ENCODE measurements at places on chromosomes 13 and 19. TPM values are rescaled to one million over a fixed set of nuclear protein-coding genes. Genes with fewer than 3 reads are reported as not detected.

GRCh38 chr19:43594710-43595604 lies 977 bp downstream of the IRGQ start:
- DNase-seq = peak; percentile 41

Gene RNF113B
- not detected for total RNA-seq

DNA sequence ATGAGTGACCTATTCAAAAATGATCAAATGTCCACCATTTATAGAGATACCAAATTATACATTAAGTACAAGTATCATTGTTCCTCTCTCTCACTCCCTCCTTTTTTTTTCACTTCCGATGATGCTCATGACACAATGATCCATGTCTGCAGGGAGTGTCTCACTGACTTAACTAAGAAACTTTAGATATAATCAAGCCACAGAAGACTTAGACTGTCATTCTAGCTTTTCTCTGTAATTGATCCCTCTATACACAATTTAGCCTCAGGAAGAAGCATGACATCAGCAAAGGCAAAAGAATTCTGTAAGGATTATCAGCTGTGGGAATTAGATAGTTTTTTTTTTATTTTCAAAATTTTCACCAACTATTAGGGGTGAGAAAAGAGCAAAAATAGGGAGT lies 734.9 kb upstream of the PCDH9 start:
- no peak for DNase-seq

DNA sequence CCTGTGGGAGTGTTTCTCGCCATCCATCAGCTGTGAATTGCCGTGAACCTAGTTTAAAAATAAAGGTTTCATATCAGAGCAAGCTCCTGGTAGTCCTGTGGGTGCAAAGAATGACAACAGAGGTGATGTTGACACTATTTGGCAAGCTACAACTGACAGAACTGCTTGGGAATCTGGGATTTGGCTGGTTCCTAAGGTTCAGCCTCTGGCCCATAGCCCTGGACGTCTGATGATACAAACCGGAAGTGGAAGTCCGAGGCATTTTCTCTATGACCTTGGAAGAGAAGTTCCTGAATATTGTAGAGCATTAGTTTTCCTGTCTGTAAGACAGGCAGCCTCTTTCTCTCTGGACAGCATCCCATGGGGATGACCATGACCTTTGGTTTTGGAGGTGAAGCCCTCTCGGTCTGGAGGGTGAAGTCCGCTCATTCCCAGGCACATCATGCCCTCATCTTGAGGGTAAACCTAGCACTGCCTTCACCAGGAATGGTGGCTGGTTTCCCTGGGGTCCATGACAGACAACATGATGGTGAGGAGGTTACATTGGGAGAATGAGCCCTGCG lies 29.1 kb downstream of the GATAD2A start:
- DNase-seq = no peak

- no peak for DNase-seq
Measured at GRCh38 chr13:79547211-79548195, 66.5 kb downstream of the NDFIP2 start.

Gene CXCL17
- total RNA-seq = not detected

DNA sequence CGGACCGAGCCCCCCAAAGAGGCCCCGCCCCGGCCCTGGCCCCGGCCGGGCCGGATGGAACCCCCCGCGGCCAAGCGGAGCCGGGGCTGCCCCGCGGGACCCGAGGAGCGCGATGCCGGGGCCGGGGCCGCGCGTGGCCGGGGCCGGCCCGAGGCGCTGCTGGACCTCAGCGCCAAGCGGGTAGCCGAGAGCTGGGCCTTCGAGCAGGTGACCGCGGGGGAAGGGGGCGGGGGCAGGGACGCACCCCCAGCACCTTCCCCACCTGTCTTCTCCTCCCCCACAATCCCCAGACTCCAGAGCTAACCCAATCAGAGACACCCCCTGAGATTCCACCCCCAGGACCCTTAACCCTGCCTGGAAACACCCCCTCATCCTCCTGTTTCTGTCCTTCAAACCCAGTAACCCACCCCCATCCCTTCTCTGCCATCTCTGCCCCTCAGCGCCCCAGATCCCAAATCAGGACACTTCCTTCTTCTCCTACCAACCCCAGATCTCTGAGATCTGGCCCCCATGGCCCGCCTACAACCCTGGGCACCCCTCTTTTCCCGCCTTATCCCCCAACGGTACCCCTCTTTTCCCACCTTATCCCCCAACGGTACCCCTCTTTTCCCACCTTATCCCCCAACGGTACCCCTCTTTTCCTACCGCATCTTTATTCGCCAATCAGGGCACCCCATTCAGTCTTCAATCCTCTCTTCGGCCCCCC lies 505 bp downstream of the ZSWIM4 start:
- no peak for DNase-seq

Gene OLFM2
- 80.5 TPM for total RNA-seq

GRCh38 chr13:33545492-33545891 lies 259.9 kb upstream of the STARD13 start:
- DNase-seq = no peak

DNA sequence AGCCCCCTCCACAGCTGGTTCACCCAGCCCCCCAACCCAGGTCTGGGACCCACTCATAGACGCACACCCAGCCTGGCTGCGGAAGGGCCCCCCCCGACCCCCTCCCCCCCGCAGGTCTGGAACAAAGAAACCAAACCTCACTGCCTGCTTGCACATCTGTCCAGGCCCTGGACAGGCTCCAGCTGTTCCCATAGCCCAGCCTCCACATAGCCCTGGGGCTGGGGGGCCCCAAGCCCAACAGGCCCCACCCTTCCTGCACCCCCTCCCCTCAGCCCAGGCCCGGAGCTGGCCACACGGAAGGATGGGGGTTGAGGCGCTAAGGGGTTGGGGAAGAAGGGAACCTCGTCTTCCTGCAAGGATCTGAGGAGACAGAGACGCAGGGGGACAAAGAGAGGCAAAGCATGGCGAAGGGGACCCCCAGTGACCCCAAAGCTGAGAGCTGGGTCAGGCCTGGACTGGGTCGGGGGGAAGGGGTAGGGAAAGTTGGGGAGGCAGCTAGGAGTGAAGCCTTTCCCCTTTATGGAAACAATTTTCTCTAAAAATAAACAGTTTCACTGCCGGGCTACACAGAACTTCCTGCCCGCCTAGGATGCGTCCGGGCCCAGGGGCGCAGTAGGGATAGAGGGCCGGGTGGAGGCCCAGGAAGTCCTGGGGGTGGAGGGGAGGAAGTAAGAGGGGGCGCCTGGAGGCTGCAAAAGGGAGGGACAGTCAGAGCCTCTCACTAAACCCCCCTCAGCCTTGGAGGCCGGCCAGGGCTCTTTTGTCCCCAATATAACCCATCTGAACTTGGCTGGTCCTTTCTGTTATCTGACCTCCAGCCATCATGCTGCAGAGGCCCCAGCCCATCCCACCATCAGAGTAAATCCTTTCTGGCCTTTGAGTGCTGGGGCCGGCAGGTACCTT lies 2.4 kb downstream of the KANK2 start:
- no peak for DNase-seq

DNA sequence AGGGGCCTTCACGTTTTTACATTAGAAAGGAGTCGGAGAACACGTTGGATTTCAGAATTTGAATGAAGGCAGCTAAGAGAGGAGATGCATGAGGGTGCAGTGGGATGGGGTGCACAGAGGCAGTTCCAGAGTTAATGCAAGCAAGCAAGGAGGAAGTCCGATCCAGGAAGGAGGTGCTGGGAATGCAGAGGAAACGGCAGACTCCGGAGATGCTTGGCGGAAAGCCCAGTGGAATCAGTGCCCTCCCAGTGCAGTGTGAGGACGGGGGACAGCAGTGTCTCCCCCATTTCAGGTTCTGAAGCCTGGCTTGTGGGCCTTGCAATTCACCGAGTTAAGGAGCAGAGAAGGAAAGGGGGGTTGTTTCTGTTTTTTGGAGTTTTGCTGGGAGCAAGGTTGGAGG lies 100.4 kb downstream of the COL4A2 start:
- no peak for DNase-seq

GRCh38 chr19:4077800-4078684 lies 11.3 kb upstream of the ZBTB7A start:
- DNase-seq = no peak

Gene KASH5
- not detected for total RNA-seq

GRCh38 chr13:44331446-44331845 lies 42.2 kb upstream of the SERP2 start:
- no peak for DNase-seq

Gene HOMER3
- 18.8 TPM for total RNA-seq

- DNase-seq = no peak
Measured at GRCh38 chr13:77437267-77437666, 98.2 kb upstream of the SCEL start.

GRCh38 chr19:2887391-2887914 lies 13.3 kb upstream of the ZNF57 start:
- DNase-seq = no peak

Gene RXFP2
- not detected for total RNA-seq

GRCh38 chr13:92175330-92175729 lies 776.9 kb downstream of the GPC5 start:
- no peak for DNase-seq

- DNase-seq = no peak
Measured at GRCh38 chr13:54841682-54842081, 1813.1 kb downstream of the OLFM4 start.

- no peak for DNase-seq
Measured at GRCh38 chr13:77124423-77124822, 97.5 kb upstream of the FBXL3 start.

Gene LAIR1
- total RNA-seq = 11.5 TPM

Gene IGSF23
- total RNA-seq = not detected

- no peak for DNase-seq
Measured at GRCh38 chr13:72963762-72964161, 95.0 kb upstream of the KLF5 start.

Gene KLHL1
- 0.10 TPM for total RNA-seq

- DNase-seq = peak; percentile 82
Measured at GRCh38 chr13:39655569-39656324, at the start of gene COG6. Gene COG6 (plus strand): TSS chr13:39655662. CDS start chr13:39655727, 65 bp downstream.

Gene CKM
- total RNA-seq = 426 TPM

Gene MBNL2
- total RNA-seq = 73.4 TPM

DNA sequence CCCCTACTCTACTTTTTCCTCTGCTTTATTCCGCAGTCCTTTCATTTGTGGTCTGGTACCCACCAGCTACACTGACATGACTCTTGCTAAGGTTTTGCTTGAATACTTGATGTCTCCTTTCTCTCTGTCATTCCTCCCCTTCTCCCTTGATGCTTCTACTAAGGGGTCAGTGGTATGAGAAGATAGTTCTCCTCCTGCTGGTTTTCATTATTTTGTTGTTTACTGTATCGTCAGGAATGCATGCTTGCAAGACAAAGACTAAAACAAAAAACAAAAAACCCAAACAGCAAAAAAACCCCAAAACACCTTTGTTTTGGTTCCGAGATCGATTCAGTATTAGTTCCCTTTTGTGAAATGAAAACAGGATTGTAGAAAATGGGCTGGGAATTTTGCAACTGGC lies 59.5 kb downstream of the PCCA start:
- no peak for DNase-seq

Gene ZNF784
- total RNA-seq = 3.2 TPM

- no peak for DNase-seq
Measured at GRCh38 chr13:31815361-31816144, 76.2 kb downstream of the RXFP2 start.

Gene MYH14
- 38.4 TPM for total RNA-seq

- DNase-seq = no peak
Measured at GRCh38 chr13:44848920-44849676, 140.2 kb downstream of the NUFIP1 start.

DNA sequence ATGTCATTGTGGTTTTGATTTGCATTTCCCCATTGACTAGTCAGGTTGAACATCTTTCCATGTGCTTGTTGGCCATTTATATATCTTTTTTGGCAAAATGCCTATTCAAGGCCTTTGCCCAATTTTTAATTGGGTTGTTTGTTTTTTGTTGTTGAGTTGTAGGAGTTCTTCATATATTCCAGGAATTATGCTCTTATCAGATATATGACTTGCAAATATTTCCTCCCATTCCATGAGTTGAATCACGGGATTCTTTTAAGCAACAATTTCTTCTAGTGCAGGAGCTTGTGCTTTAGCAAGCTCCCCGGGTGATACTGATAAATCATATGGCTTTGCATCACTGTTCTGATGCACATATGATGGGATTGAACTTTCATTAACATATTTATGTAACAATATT lies 47.0 kb upstream of the FLT1 start:
- DNase-seq = no peak

Gene GRIK5
- total RNA-seq = 1.8 TPM

Gene TNFRSF19
- 69.0 TPM for total RNA-seq

DNA sequence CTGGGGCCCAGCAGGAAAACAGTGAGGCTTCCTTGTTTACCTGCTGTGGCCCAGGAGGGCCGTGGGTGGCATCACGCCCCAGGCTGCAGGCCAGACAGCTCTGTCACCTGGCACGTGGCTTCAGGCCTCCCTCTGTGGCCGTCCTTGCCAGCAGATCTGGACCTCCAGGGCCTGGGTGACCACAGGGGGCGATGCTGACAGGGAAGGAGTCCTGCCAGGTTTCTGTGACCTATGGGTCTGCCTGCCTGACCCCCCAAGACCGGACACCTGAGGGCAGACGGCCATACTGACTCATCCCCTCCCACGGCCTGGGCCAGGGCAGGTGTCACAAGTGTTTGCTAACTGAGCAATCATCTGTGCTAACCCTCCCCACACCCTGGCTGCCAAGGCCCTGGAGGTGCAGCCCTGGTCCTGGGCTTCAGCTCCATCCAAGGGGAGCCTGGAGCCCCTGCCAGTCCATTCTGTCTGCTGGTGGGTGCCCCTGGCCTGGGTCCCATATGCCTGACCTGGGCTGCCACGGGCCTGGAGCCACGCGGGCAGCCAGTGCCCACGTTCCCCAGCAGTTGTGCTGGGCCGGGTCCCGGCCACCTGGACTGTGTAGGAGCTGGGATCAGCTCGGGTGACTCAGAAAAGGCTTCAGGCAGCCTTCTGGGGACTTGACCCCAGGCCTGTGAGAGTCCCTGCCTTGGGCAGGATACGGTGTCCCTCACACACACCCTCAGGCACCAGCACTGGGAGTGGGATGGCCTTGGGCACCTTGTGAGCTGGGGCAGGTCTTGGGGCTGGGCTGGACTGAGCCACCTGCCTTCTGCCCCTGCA lies 3.7 kb downstream of the CDC34 start:
- no peak for DNase-seq

- DNase-seq = no peak
Measured at GRCh38 chr13:114010401-114011101, 36.7 kb upstream of the C13orf46 start.

GRCh38 chr19:17520865-17521264 lies 9.4 kb downstream of the PGLS start:
- no peak for DNase-seq

- DNase-seq = no peak
Measured at GRCh38 chr19:10395436-10395835, 7.9 kb downstream of the CDC37 start.

- DNase-seq = no peak
Measured at GRCh38 chr19:40567040-40567749, 9.5 kb upstream of the SHKBP1 start.

- DNase-seq = no peak
Measured at GRCh38 chr13:26983543-26984320, 187.9 kb downstream of the USP12 start.

- no peak for DNase-seq
Measured at GRCh38 chr19:5335593-5335992, 5.0 kb downstream of the PTPRS start.
